ENCODE measurements at places on chromosomes 11 and 22. TPM values are rescaled to one million over a fixed set of nuclear protein-coding genes. Genes with fewer than 3 reads are reported as not detected.

Gene ZPR1
- polyA plus RNA-seq, result 55.4 TPM

Gene TMEM191B
- 5.3 TPM for polyA plus RNA-seq

Gene GSTT2B
- 17.2 TPM for polyA plus RNA-seq

Gene SAA4
- not detected for polyA plus RNA-seq

Gene PARVA
- polyA plus RNA-seq, result 5.8 TPM

Gene IFTAP
- polyA plus RNA-seq, result 36.5 TPM

Gene STK33
- 12.9 TPM for polyA plus RNA-seq

Gene KDM4E
- polyA plus RNA-seq, result not detected

- H3K27me3 ChIP-seq, result no peaks in the 10 kb centered on the region
- H3K36me3 ChIP-seq, result no peaks in the 10 kb centered on the region
These were observed 50.7 kb downstream of the TP53I11 start for GRCh38 chr11:44899959-44900358.

DNA sequence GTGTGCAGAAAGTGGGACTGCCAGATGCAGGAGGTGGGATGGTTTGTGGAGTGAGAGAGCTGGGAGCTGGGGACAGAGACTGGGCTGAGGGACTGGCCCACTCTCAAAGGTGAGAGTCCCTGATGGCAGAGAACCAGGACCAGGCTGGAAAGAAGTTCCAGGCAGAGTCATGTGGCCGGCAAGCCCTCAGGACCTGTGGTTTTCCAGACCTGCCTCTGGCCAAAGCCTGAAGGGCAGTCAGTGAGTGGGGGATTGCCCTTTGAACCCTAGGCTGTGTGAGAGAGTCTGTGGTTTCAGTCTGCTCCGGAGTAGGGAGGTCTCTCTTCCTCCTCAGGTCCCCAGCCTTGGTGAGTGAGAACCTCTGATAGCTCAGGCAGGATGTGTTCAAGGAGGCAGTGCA is 17.0 kb downstream of the KCNC1 start:
- no peaks in the 10 kb centered on the region for H3K4me1 ChIP-seq
- no peak overlapping the region for H3K4me3 ChIP-seq

- no peak overlapping the region for H3K4me3 ChIP-seq
- no peaks in the 10 kb centered on the region for H3K4me1 ChIP-seq
- no peak for DNase-seq
- H3K27me3 ChIP-seq, result no peaks in the 10 kb centered on the region
These were observed 256.1 kb upstream of the NCAM1 start for GRCh38 chr11:112705148-112705547.

DNA sequence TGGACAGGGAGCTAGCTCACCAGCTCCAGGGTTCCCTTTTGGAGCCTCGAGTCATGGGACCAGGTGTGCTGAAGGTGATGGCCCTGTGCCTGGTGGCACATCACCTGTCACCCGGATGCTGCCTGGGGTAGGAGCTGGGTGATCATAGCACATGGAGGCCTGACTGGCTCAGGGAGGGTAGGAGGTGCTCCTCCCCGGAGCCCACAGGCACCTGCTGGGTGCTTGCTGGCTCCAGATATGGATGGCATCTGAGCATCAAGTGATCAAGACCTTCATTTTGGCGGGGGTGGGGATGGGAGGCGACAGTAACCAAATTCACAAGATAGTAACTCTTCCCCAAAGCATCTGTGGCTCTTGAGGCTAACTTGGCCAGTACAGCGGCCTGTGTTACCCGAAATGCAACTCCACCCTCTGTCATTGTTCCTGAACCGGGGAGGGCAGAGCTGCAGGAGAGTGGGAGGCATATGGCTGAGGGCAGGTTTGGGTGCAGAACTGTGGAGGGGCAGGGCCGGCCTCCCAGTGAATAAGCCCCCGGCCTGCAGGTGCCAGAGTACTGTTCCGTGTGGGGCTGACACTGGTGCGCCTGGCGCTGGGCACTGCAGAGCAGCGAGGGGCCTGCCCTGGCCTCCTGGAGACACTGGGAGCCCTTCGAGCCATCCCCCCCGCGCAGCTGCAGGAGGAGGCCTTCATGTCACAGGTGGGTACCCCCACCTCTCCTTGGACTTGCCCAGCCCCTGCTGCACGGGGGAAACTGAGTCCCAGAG is 4.7 kb downstream of the TBC1D10C start:
- no peaks in the 10 kb centered on the region for H3K36me3 ChIP-seq
- no peak for DNase-seq
- H3K4me3 ChIP-seq, result no peak overlapping the region
- H3K27me3 ChIP-seq, result peaks cover 4% of the 10 kb centered on the region
- peaks cover 4% of the 10 kb centered on the region for H3K4me1 ChIP-seq
- H3K27ac ChIP-seq, result no peak overlapping the region

DNA sequence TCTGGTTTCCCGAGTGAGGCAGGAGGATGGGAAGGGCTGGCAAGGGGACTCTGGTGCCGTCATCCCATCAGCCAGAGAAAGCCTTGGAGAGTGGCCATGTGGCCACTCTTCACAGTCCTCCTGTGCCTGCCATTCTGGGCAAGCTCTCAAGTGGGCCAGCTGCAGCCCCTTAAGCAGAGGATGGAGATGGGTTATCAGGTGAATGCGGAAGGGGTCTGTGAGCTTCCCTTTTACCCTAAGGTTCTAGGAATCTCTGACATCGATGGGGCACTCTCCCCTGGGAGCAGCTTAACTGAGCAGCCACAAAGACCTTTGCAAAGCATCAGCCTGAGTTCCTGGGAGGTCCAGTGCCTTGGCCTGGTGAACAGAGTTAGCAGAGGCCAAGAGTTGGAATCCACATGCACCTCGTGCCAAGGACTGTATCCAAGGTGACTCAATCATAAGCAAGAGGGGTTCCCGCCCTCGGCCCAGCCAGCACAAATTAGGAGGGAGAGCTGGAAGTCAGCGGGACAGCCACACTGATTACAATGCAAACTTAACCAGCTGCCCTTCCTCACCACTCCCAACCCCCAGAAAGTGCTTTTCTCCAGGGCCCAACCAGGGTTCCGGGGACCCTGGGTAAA is 193.6 kb downstream of the BUD13 start:
- DNase-seq, result peak; percentile 52
- H3K27ac ChIP-seq, result no peak overlapping the region
- H3K36me3 ChIP-seq, result no peaks in the 10 kb centered on the region
- H3K4me1 ChIP-seq, result peaks cover 26% of the 10 kb centered on the region
- H3K27me3 ChIP-seq, result peaks cover 81% of the 10 kb centered on the region

GRCh38 chr11:97739932-97740800 is 1280.6 kb upstream of the CNTN5 start:
- H3K36me3 ChIP-seq, result 0 out of 2 replicates have a peak, but pooled peaks cover 5% of the 10 kb centered on the region
- no peak overlapping the region for H3K4me3 ChIP-seq
- no peaks in the 10 kb centered on the region for H3K27me3 ChIP-seq

DNA sequence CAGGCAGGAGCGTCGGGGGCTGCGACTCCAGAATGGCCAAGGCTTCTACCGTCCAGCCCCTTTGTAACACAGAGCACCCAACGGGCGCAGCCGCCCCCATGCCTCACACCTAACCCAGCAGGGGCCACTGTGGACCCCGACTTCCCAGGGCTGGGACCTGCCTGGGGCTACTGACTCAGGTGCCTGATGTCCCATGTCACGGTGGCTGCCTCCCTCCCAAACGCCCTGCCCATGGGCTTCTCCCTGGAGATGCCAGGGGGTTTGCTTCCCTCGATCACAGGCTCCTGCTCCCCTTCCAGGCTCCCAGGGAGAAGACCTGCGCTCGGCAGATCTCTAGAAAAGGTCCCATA is 84.0 kb downstream of the MYEOV start:
- H3K27ac ChIP-seq, result no peak overlapping the region
- no peaks in the 10 kb centered on the region for H3K27me3 ChIP-seq
- H3K4me3 ChIP-seq, result no peak overlapping the region
- H3K36me3 ChIP-seq, result no peaks in the 10 kb centered on the region
- no peak for DNase-seq

GRCh38 chr11:64843686-64844329 is 645 bp downstream of the CDC42BPG start:
- peaks cover 12% of the 10 kb centered on the region for H3K4me1 ChIP-seq
- H3K36me3 ChIP-seq, result no peaks in the 10 kb centered on the region
- no peaks in the 10 kb centered on the region for H3K27me3 ChIP-seq
- no peak for DNase-seq
- H3K27ac ChIP-seq, result no peak overlapping the region

- DNase-seq, result peak; percentile 60
- H3K27ac ChIP-seq, result no peak overlapping the region
- H3K36me3 ChIP-seq, result no peaks in the 10 kb centered on the region
- no peaks in the 10 kb centered on the region for H3K4me1 ChIP-seq
- no peak overlapping the region for H3K4me3 ChIP-seq
These were observed 769.6 kb downstream of the NTM start for GRCh38 chr11:132140056-132140455.

- H3K4me3 ChIP-seq, result no peak overlapping the region
- H3K27me3 ChIP-seq, result no peaks in the 10 kb centered on the region
- 0 out of 2 replicates have a peak, but pooled peaks cover 3% of the 10 kb centered on the region for H3K36me3 ChIP-seq
These were observed 380.3 kb downstream of the NTM start for GRCh38 chr11:131750692-131751091.

DNA sequence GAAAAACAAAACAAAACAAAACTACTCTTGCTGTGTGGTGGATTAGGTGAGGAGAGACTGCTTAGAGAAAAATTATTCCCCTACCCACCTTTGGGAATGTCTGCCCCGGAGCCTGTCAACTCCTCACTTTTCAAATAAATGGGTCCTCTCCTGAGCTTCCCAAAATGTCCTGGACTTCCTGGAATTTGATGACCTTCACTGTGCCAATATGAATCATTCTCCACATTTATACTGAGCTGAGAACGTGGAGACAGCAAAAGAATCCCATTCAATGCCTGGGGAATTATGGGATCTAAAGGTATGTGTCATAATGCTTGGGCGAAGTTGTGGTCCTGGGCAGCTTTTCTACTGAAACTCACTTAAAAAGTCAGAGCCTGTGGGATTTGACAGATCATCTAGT is 136.8 kb downstream of the KIF18A start:
- H3K4me1 ChIP-seq, result peaks cover 14% of the 10 kb centered on the region
- H3K27ac ChIP-seq, result no peak overlapping the region
- no peaks in the 10 kb centered on the region for H3K27me3 ChIP-seq
- H3K36me3 ChIP-seq, result no peaks in the 10 kb centered on the region

GRCh38 chr22:30325065-30325720 is 1.5 kb downstream of the TBC1D10A start:
- no peaks in the 10 kb centered on the region for H3K36me3 ChIP-seq
- H3K27me3 ChIP-seq, result no peaks in the 10 kb centered on the region
- H3K4me1 ChIP-seq, result peaks cover 6% of the 10 kb centered on the region
- peak; percentile 30 for DNase-seq
- H3K4me3 ChIP-seq, result no peak overlapping the region
- H3K27ac ChIP-seq, result no peak overlapping the region

DNA sequence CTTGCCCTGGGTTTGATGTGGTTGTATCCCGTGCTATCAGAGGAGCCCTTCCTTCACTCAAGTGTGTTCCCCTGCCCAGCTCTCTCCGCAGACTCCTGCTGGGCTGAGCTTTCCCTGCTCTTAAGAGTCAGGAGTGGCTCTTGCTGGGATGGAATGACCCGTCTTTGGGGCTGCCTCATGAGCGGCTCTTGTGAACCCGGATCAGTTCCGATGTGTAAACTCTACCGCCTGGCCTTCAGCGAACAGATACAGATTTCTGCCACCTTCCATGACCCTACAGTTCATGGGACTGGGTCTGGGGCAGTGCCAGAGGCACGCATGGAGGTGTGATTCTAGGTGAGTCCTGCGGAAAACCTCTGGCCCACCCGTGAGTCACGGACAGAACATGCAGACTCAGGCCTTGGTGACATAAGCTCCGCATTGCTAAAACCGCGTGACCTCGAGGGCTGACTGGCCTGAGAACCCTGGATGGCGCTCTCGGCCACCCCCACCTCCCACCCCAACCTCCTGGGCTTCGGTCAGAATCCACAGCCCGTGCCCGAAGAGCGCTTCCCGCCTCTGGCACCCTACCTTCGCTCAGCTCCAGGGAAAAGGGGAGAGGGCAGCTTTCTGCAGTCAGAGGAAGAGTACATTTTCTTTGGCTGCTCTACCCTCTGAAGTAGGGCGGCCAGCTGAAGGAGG is 1.3 kb upstream of the ZBTB16 start:
- DNase-seq, result peak; percentile 61
- no peak overlapping the region for H3K27ac ChIP-seq
- H3K27me3 ChIP-seq, result peaks cover 86% of the 10 kb centered on the region

- no peak for DNase-seq
- no peaks in the 10 kb centered on the region for H3K36me3 ChIP-seq
- H3K27me3 ChIP-seq, result no peaks in the 10 kb centered on the region
- H3K4me3 ChIP-seq, result no peak overlapping the region
- H3K4me1 ChIP-seq, result no peaks in the 10 kb centered on the region
These were observed 10.6 kb upstream of the XBP1 start for GRCh38 chr22:28810821-28811491.

DNA sequence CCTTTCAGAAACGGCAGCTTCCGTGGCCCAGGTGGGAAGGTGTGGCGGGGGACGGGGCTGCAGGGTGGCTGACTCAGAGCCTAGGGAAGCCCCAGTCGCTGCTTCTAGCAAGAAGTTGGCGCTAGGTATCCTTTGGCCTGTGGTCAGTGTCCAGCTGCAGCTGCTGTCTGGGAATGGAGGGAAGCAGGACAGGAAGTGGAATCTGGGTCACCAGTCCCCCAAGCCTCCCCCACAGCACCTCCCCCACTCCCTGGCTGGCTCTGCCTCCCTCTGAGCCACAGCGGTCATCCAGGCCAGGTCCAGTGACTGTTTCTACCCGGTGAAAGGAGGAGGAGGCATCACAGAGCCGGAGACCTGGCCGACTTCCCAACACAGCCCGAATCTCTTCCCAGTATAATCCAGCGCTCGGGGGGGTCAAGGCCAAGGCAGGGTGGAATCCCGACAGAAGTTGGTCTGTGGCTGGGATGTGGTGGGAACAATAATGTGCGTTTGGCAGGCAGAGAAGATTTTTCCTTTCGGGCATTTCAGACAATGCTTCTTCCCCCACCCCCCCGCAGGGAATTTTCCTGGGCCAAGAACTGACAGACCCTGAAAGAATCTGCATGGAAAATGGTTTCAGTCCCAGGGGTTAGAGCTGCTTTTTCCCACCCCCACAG is 45.1 kb downstream of the C11orf96 start:
- no peaks in the 10 kb centered on the region for H3K36me3 ChIP-seq
- H3K4me3 ChIP-seq, result no peak overlapping the region
- no peak overlapping the region for H3K27ac ChIP-seq
- DNase-seq, result no peak
- H3K4me1 ChIP-seq, result peaks cover 4% of the 10 kb centered on the region
- no peaks in the 10 kb centered on the region for H3K27me3 ChIP-seq

DNA sequence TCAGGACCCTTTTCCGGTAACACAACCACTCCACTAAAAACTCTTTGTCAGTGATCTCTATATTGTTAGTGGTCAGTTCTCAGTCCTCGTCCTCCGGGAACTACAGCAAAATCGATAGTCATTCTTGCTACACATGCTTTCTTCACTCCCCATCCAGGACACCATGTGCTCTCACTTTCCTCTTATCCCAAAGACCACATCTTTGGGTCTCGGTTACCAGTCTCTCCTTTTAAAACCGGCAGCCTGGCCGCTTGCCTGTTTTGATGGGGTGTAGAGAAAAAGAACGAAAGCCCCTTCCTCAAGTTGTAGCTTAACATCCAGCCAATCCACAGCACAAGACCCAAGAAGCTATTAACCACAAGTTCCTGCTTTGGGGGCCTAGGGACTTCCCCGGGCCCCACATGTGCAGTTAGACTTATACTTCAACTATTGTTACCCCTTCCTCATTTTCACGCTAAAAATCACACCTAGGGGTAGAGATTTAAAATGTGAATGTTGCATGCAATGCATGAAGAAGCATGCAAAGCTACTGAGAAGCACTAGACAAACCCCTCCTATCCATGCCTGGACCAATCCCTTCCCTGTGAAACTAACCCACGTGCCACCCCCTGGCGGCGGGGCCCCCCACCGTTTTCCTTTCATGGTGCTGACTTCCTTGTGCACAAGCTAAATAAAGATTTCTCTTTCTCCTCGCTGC is 1.5 kb upstream of the TOLLIP start:
- no peak for DNase-seq
- H3K4me1 ChIP-seq, result peaks cover 5% of the 10 kb centered on the region
